Stimulated activated effector memory CD8-positive, alpha-beta T cell treated with anti-CD3 and anti-CD28 coated beads, Interleukin-12 subunit alpha, Interleukin-12 subunit beta, amount 100 ng/mL, for 72 hours (primary cell): ENCODE measurements at places on chromosomes 3 and 15.

GRCh38 chr3:153259956-153260355, 97.9 kb downstream of the RAP2B start:
- DNase-seq = no peak

- DNase-seq = peak; percentile 75
Observed at GRCh38 chr15:58748040-58748851, 1.3 kb downstream of the ADAM10 start.

GRCh38 chr3:143901105-143901504, 52.8 kb upstream of the SLC9A9 start:
- no peak for DNase-seq

- DNase-seq = no peak
Observed at GRCh38 chr3:133117342-133117741, 79.2 kb downstream of the TMEM108 start.

DNA sequence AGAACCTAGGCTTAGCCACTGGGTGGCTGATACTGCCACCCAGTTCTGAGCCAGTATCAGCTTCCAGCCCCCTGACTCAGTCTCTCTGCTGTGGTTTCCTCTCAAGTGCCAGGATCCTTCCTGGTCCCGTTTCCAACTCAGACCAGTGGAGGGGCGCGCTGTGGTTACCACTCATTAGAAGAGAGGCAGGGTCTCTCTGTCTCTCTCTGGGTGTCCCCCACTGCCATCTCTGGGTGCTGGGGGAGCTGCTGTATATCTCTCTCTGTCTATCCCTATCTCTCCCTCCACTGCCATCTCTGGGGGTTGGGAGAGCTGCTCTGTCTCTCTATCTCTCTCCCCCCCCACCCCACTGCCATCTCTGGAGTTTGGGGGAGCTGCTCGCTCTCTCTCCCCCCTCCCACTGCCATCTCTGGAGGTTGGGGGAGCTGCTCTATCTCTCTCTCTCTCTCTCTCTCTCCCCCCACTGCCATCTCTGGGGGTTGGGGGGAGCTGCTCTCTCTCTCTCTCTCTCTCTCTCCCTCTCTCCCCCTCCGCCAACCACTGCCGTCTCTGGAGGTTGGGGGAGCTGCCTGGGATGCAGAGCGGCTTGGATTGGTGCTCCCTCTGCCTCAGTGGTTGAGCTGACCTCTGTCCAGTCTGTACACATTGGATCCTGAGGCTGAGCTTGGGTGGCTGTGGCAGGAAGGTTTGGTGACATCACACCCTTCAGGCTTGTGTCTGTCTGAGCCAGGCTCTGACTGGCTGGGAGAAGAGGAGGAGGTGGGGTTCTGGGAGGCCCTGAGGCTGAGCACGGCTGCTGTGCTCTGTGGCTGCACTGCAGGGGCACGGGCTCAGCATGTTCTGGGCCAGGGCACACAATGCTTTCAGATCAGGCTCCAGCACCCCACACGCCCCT, 98.9 kb downstream of the APBA2 start:
- no peak for DNase-seq

- DNase-seq = no peak
Observed at GRCh38 chr3:63912768-63913588, 795 bp upstream of the SCAANT1 start.

- no peak for DNase-seq
Observed at GRCh38 chr15:67468416-67468815, 52.5 kb upstream of the C15orf61 start.

GRCh38 chr15:83652626-83653204, 1.2 kb upstream of the ADAMTSL3 start:
- DNase-seq = no peak

- no peak for DNase-seq
Observed at GRCh38 chr15:31974154-31974794, 56.0 kb upstream of the CHRNA7 start.

GRCh38 chr15:100438570-100438969, 90.2 kb downstream of the CERS3 start:
- DNase-seq = no peak
